Upper lobe of right lung (tissue), 1 donor: ENCODE measurements at places on chromosomes 2 and 18. TPM values are rescaled to one million over a fixed set of nuclear protein-coding genes. Genes with fewer than 3 reads are reported as not detected.

Gene TDRD15
- total RNA-seq: not detected

Gene SCN9A
- total RNA-seq: 10.5 TPM

Gene TMEM37
- total RNA-seq: 23.8 TPM

Gene TXNL4A
- total RNA-seq: 80.7 TPM

Gene CABYR
- total RNA-seq: 1.1 TPM

Gene FAM161A
- total RNA-seq: 1.5 TPM

- no peak for DNase-seq
Measured at GRCh38 chr2:165811592-165812370, 17.7 kb upstream of the GALNT3 start.

GRCh38 chr18:21443776-21444464 is 156.6 kb downstream of the ESCO1 start:
- DNase-seq: no peak

GRCh38 chr2:96882230-96882629 is 12.3 kb upstream of the SEMA4C start:
- no peak for DNase-seq

DNA sequence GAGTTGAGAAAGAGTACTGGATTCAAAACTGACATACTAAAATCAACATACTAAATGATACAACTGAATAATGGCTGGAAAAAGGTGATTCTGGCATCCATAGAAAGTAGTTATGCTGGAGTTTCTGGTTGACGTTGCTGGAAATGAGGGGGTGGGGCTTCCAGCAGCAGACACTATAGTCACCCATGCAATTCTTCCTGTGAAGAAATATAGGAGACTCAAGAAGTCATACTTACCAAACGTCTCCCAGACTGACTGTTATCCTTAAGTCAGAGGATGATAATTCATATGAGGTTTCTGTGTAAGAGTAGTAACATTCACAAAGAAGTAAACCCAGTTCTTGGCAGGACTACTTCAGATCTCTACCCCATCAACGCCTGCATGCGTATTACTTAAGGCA is 23.6 kb downstream of the DTNB start:
- no peak for DNase-seq

- DNase-seq: no peak
Measured at GRCh38 chr18:45962461-45962860, 4.7 kb downstream of the EPG5 start.
